ENCODE measurements at places on chromosomes 12 and 14.
A peak's percentile ranks its signal among the peaks of the same experiment; 100 is the strongest.

DNA sequence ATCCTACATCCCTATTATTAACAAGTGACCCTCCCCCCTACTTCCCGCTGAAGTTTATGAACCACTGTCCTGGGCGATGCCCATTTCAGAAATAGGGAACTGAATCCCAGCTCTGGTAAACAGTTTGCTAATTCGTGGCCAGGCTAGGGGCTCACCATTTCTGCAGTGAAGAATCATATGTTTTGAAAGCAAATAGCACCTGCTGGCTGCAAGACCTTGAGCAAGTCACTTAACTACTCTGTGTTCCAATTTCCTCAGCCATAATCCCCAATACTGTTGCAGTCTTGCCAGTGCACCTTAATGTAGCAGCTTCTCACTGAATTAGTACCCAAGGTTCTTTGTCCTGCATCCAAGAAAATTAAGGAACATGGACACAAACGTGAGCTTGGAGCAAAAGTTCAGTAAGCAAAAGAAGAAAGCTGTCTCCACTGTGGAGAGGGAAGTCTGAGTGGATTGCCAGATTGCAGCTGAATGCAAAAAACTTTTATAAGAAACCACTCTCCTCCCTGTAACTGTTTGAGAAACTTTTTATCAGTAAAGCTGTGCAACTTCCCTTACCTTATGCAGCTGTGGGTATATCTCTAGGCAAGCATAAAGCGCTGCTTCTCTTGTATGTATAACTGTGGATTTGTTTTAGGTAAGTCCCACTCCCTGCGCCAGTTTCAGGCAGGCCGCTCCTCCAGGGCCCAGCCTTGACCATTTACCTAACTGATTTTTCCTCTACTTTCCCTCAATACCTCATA is 824 bp downstream of the OAS1 start:
- DNase-seq: no peak

GRCh38 chr14:98321841-98322240 is 950.2 kb downstream of the BCL11B start:
- DNase-seq: no peak

DNA sequence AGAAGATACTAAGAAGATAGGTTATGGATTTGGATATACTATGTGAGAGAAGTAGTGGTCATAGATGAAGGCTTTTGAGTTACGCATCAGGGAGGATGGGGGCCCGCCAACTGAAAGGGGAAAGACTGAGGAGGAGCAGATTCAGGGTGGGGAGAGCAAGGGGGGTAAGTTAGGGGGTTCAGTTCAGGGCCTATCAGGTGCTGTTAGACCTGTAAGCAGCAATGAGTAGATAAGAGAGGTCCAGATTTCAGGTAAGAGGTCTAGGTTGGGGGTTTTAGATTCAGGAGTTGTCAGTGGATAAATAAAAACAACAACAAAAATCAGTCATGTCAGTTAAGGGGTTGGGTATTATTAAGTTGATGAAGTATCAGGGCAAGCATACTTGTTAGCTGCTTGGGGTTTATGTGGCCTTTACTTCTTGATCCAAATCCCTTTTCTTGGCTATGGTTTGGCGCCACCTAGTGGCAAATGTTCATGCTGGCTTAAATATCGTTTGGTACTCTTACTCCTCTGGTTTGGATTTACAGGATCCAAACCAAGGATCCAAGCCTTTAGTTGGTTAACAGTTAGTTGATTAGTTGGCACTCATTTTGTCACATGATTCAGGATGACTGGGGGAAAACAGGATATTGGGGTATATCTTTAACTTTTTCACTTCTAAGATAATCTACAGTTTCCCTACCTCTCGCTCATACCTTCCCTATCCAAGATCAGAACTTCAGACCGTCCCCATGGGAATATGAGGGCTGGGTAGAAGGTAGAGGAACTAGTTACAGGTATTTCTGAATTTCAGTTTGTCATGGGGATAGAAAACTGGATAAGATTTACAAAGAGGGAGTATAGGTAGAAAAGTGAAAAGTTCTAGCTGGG is 65.1 kb downstream of the PCNX1 start:
- peak; percentile 77 for DNase-seq

DNA sequence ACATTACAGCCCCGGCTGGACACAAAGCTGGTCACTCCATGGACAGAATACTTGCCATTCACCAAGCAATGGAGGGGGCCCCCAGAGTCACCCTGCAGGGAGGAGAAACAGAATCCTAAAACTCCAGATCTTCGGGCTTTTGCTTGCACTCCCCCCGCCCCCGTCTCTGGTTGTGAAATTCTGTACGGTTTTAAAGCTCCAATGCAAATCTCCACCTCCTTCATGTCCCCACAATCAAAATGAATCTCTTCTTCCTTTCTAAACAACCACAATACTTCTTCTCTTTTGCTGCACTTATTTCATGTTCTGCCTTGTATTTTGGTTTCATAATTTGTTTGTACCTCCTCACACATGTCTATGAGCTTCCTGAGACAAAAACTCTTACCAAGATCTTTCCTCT is 5.8 kb upstream of the BIN2 start:
- no peak for DNase-seq

GRCh38 chr12:51884676-51885229 is 3.1 kb upstream of the ANKRD33 start:
- no peak for DNase-seq

DNA sequence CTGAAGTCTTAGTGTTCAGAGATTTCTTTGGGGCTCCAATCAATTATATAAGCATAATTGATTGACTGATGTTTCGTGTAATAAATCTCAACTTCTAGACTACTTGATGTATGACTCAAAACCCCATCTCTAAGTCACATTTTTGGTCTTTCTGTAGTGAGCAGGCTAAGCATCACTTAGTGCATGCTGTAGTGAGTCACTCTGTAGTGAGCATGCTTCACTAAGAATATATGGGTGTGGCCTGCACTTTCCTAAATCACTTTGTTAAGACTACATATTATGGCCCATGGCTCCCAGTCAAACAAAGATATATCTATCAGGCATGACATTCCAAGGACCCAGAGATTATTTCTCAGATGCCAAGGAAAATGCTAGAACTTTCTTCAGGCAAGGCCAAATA is 909.4 kb upstream of the LRFN5 start:
- DNase-seq: no peak

- DNase-seq: no peak
Measured at GRCh38 chr12:47082796-47083621, 3.2 kb upstream of the AMIGO2 start.

- no peak for DNase-seq
Measured at GRCh38 chr12:106760184-106760531, 14.3 kb upstream of the RIC8B start.

GRCh38 chr14:69048456-69048855 is 69.4 kb upstream of the ACTN1 start:
- DNase-seq: no peak

DNA sequence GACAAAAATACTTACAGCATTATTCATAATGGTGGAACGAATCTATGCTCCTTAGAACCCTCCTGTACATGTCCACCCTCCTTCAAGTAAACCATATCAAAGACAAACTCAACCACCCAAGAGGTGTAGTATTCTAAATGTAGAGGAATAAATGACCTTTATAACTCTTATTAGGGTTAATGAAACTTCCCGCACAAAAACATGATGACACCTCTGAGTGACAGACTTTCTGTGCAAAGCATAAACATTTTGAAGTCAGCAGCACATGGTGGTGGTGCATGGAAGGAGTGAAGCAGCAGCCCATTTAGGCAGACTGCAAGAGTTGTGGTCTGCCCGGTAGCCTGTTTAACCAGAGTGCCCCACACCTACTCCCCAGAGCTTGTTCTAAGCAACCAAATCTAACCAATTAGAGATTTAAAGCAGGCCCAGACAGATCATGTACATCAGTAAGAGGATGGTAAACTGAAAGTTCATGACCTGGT is 615 bp upstream of the ASB8 start:
- no peak for DNase-seq

- no peak for DNase-seq
Measured at GRCh38 chr14:85527445-85528035, 2.4 kb upstream of the FLRT2 start.

DNA sequence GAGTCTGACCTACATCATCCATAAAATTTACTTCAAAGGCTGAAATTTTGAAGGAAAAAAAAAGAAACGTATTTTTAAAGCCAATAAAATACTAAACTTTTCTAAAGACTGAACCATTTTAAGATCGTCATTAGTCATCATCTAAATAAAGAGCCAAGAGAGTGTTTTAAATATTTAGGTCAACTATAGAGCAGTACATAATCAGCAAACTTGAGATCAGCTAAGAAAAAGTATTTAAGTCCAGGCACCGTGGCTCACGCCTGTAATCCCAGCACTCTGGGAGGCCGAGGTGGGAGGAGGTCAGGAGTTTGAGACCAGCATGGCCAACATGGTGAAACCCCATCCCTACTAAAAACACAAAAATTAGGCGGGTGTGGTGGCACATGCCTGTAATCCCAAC is 35.5 kb downstream of the HECTD1 start:
- no peak for DNase-seq

DNA sequence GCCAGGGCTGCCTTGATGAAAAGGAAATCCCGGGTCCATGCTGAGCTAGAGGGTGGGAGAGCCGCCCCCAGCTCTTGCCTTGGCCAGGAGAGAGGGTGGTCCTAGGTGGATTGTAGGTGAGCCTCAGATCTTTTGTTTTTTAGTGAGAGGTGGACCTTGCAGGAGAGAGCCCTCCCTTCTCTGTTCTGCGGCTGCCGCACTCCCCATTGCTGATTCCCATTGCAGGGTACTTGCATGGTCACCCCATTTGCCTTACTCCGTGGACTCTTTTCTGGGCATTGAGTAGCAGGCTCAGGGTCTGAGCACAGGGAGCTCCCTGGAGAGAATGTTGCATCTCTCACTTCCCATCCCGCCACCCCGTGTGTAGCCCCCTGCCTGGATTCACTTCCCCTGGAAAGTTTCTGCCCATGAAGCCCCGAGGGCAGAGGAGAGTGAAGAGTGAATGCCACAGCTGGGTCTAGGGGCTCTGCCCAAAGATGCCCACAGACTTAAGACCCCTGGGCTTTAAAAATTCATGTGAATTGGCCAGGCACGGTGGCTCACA is 10.2 kb downstream of the VASH1 start:
- no peak for DNase-seq
